ENCODE measurements at places on chromosomes 7 and 10.

DNA sequence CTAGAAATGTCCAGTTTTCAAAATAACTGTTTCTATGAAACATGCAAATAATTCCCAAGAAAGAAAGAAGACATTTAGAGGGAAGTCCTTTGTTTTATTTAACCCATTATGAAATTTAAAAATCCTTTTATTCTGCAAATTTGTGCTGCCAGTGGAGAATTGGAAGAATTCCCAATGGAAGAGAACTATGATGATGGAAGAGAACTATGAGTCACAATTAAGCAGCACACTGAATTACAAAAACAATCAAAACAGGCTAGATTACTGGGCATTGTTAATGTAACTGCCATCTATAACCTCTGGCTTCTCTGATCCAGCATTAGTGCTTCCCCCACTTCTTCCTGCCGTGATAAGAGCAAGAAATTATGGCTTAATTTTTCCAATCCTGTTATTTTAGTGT, 126.2 kb upstream of the FEZF1 start:
- DNase-seq: no peak

DNA sequence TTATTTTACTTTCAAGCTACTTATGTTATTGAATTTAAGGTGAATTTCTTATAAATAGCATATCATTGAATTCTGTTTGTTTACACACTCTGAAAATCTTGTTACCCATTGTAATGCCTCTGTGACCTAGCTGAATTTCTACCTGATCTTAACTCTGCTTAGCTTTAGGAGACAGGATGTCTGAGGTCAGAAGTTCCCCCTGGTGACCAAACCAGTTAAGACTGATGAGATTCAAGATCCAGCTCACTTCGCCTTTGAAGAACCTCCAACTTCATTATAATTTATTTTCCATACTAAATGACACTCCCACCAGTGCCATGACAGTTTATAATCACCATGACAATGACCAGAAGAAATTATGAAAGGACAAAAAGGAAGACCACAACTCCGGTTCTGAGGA, 213.4 kb upstream of the CDC14C start:
- DNase-seq: no peak

GRCh38 chr7:2893411-2893861, 49.3 kb upstream of the GNA12 start:
- DNase-seq: no peak

GRCh38 chr10:75764974-75765788, 333.8 kb downstream of the LRMDA start:
- peak; percentile 74 for DNase-seq

DNA sequence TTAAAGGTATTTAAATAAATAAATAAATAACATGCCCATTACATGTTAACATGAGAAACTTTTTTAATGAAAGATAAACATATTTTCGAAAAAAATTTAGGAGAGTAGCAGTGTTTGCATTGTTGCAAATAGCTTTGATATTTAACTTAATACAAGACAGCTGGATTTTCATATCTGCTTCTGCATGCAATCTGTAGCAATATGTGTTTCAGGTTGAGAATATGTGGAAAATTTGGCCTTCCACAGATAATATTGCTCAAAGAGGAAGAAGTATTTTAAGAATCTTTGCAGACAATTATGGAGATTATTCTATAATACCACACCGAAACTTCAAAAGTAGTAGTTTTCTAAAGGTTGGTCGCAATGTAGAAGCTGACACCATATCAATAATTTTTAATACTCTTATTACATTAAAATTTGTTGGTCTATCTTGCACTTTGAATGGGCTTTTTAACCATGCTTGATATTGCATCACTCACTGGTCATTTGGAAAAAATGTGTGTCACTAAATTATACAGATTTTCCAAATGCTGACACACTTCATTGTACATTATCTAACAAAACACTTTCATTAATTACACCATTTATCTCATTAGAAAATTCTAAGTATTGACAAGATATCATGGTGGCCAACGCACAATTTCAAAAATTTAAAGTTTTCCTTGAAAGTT, 229.8 kb upstream of the HDAC9 start:
- DNase-seq: no peak

DNA sequence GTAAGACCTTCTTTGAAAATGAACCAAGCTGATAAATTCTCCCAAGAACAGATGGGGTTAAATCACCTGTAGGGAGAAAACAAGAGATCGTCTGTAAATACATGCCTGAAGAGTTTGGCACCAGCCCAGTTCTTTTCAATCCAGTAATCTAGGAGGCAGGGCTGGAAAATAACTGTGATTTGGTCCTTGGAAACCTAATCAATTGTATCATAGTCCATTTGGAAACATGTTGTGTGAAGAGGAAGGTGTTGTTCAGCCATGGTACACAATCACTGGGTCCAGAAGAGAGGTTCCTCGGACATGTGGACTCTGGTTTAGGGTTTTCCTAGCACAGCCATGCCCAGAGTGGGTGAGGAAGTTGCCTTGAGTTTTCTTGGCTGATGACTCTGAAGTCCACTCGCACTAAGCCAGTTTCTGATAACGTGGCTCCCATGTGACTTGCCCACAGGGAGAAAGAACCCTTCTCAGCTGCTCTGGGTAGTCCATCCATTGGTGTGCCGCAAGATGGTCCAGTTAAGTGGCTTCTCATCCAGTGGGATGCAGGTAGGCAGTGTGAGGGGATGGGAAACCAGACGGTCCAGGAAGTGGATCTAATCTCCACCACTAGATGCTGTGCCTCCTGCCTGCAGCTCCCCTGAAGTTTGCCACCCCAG, 5.1 kb downstream of the BLNK start:
- no peak for DNase-seq

DNA sequence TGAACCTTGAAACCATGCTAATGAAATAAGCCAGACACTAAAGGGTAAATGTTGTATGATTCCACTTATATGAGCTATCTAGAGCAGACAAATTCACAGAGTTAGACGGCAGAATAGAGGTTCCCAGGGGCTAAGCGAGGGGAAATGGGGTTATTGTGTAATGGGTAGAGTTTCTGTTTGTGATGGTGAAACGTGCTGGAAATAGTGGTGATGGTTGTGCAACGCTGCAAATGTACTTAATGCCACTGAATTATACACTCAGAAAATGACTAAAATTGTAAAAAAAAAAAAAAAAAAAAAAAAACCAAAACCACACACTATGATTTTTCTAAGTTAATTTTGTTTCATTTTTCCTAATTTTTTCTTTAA, 30.0 kb downstream of the SFXN4 start:
- DNase-seq: no peak

All from DMS153 (cell line).